Omental fat pad (tissue), 4 donors: ENCODE measurements at places on chromosomes 16 and 17. TPM values are rescaled to one million over a fixed set of nuclear protein-coding genes. Genes with fewer than 3 reads are reported as not detected.

GRCh38 chr17:31412511-31412910 lies 21.0 kb downstream of the RAB11FIP4 start:
- DNase-seq = no peak

DNA sequence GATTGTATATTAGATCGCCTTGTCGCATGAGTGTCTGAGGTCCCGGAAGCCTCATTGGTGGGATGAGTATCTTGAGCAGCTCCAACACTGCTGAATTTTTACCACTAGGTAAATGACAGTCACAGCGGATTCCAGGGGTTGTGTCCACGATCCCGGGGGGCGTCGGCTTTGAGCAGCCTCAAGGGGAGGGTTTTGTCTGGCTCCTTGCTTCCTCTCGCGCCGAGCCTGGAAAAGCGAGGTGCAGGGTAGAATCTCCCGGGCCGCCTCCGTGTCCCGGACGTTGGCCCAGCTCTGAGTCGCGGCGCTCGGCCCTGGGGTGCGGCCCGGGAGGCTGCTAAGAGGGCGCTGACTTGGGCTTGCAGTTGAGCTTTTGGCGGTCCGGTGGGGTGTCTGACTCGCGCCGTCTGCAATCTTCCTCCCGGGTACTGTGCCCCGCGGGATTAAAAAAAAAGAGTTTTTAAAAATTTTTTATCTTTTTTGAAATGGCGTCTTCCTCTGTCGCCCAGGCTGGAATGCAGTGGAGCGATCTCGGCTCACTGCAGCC lies 4.5 kb downstream of the OR1F1 start:
- DNase-seq = no peak

GRCh38 chr17:41533613-41534012 lies 5.5 kb upstream of the KRT19 start:
- DNase-seq = no peak

DNA sequence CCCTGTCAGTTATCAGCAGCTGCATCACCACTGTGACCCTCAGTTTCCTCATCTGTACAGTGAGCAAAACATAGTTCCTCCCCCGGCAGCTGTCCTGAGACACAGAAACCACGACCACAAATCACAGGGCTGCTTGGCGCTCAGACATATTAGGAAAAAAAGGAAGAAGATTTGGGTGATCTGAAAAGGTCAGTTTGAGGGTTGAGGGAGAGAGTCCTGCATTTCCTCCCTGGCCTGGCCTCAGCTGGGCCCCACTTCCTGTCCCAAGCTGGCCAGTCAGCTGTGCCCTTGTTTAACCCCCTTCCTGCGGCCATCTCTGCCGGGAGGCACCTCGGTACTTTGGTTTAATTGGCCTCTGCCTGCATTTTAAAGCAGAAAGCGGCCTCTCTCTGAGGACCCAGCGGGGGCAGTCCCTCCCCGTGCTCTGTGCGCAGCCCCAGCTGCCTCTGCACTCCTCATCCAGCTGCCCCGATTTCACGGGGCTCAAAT lies 24.0 kb upstream of the CIBAR2 start:
- DNase-seq = no peak

GRCh38 chr17:27762527-27763305 lies 37.6 kb downstream of the NOS2 start:
- DNase-seq = no peak

DNA sequence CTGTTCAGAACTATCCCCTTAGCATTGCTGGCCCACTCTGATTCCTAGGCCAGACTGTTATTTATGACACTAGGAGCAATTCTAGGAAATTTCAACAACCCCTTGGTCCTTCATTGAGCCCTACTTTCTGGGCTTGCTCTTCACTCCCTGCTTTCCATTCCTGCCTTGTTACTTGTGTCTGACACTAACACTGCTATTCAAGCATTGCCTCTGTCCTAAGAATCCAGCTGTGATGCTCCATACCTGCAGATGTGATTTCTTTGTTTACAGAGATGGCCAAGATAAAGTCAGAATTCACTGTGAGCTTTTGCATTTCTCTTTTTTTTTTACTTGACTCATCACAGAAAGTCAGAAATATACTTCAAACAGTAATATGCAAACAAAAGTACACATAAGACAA lies 377.2 kb upstream of the GOT2 start:
- DNase-seq = no peak

- DNase-seq = no peak
Observed at GRCh38 chr17:19399750-19400450, 11.1 kb upstream of the RNF112 start.

DNA sequence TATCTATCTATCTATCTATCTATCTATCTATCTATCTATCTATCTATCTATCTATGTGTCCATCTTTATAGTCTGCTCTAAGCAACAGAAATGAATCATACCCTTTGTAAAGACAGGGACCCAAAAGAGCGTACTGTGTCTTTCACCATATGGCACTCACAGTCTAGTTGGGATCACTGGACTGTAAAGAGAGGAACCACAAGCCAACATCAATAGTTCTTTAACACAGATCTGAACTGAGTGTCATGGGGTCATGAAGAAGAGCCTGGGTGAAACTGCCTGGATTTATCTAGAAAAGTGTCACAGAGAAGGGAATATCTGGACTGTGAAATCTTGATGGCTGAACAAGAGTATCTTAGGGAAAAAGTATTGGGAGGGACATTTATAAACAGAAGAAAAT lies 619.1 kb upstream of the SOX9 start:
- no peak for DNase-seq

- DNase-seq = peak; percentile 76
Observed at GRCh38 chr17:38559051-38559879, 46.5 kb downstream of the SRCIN1 start.

- no peak for DNase-seq
Observed at GRCh38 chr17:57363998-57364643, 107.8 kb downstream of the MSI2 start.

DNA sequence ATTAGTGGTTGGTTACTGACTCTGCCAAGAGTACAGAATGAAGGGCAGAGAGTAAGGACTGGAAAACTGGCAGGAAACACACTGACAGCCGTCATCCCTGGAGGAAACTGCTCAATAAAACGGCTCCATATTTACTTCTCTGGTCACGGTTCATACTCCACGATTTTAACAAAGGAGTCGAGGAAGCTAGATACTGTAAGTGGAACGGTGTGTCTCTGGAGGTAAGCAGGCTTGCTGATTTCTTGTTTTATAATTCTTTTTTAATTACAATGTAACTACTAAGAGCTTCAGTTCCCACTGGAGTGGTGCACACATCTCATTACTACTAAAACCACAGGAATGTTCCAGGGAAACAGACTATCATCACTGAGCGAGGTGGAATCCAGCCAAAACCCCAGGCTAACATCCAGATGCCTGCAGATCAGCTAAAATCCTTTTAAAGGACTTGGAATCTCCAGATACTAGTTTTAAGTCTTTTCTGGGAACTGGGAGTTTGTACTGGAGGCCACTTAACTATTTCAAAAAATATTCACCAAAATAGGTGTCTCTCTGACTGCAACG lies 17.8 kb downstream of the SERPINF1 start:
- DNase-seq = peak; percentile 48

- DNase-seq = no peak
Observed at GRCh38 chr16:11291091-11291703, 10.1 kb upstream of the PRM1 start.

- no peak for DNase-seq
Observed at GRCh38 chr17:304461-304860, 48.1 kb downstream of the RPH3AL start.

GRCh38 chr17:32227910-32228309 lies 37.7 kb upstream of the RHBDL3 start:
- DNase-seq = no peak

GRCh38 chr16:46887524-46887854 lies 3.3 kb downstream of the GPT2 start:
- no peak for DNase-seq

Gene KRTAP2-3
- not detected for total RNA-seq

Gene RPH3AL
- total RNA-seq = 15.6 TPM

Gene CHST5
- not detected for total RNA-seq

Gene ITGAL
- total RNA-seq = 9.6 TPM

Gene LRRC36
- total RNA-seq = not detected

Gene ZSCAN10
- not detected for total RNA-seq

Gene TAF15
- 76.8 TPM for total RNA-seq

Gene SSTR5
- total RNA-seq = not detected

Gene HS3ST2
- 2.8 TPM for total RNA-seq

Gene CUEDC1
- 25.7 TPM for total RNA-seq
